Foreskin keratinocyte (primary cell): ENCODE measurements at places on chromosomes 5 and 9.

GRCh38 chr9:110810262-110810976 lies 141.8 kb downstream of the MUSK start:
- no peak for DNase-seq

GRCh38 chr5:150436141-150436680 lies 13.3 kb downstream of the RPS14 start:
- DNase-seq, result peak; percentile 71

GRCh38 chr9:27212191-27212590 lies 84.8 kb downstream of the EQTN start:
- peak; percentile 84 for DNase-seq

- no peak for DNase-seq
These were observed 75.7 kb upstream of the SMIM23 start for GRCh38 chr5:171709930-171710329.

DNA sequence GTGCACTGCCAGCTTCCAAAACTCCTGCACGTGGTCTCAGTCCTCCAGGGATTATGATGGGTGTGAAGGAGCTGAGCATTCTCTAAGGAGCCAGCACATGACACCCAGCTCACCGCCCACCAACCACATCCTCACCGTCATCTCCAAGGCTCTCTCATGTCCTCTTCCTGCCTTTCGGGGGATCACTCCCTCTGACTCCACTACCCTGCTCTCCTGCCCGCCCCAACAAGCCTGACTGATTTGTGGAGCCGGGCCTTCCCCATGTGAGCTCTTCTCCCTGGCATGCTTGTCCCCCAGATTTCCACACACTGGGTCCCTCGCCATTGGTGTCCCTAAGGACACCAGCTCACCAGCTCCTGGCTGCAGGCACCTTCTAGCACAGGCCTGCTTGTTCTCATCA lies 1.9 kb downstream of the ABO start:
- no peak for DNase-seq

- no peak for DNase-seq
These were observed 33.9 kb upstream of the SH3PXD2B start for GRCh38 chr5:172488221-172488620.

- DNase-seq, result peak; percentile 45
These were observed 94.6 kb downstream of the KDM4C start for GRCh38 chr9:6852243-6852963.

DNA sequence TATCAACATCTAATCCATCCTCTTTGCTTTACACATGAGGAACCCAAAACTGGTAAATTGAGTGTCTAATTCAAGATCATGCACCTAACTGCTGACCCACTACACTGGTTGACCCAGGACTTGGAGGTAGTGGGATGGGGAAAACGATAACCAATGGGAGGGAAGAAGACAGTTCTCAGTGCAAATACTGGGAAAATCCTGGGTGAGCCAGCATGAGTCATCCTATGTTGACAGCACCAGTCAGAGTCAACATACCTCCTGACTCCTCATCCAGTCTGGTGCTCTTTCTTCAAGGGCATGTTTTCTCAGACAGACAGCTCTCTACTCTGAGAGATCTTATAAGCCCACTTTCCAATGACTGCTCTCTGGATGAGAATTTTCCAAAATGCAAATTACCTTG lies 232.8 kb upstream of the PTGER4 start:
- DNase-seq, result peak; percentile 91

GRCh38 chr5:140145818-140146522 lies 20.2 kb downstream of the IGIP start:
- peak; percentile 48 for DNase-seq

- no peak for DNase-seq
These were observed 114.6 kb downstream of the C5orf15 start for GRCh38 chr5:133853646-133854365.

- no peak for DNase-seq
These were observed 67.7 kb downstream of the TENT4A start for GRCh38 chr5:6780802-6781391.

GRCh38 chr9:134652291-134653225 lies 11.0 kb downstream of the COL5A1 start:
- no peak for DNase-seq

DNA sequence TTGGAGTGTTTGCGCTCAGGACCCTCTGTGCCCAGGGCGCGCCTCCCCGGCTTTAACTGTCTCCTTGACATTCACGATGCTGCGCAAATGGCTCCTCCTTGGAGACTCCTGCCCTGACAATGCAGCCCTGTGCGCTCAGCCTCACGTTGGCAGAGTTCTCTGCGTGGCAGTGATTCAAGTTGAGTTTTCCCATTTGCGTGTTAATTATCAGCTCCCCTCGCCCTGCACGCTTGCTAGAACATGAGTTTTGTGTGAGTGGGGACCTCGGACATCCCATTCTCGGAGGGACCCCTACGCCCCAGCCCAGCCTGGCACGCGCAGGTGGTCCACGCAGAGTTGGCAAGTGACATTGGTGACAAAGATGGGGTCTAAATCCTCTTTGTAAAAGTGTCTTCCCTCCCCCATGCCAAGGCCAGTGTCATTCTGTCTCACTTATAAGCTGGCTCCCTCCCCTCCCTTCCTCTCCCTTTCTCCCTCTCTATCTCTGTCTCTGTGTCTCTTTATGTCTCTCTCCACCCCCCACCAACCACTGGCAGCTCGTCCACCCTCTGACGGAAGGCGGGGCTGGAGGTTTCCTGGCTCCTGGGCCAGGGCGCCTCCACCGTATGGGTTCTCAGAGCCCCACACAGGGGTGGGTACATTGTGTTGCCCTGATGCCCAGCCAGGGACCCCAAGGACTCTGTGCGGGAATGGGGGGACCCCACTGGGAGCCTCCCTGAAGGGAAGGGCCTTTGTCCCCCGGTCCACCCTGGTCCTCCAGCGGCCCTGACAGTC lies 169.3 kb downstream of the OLFM1 start:
- DNase-seq, result no peak

DNA sequence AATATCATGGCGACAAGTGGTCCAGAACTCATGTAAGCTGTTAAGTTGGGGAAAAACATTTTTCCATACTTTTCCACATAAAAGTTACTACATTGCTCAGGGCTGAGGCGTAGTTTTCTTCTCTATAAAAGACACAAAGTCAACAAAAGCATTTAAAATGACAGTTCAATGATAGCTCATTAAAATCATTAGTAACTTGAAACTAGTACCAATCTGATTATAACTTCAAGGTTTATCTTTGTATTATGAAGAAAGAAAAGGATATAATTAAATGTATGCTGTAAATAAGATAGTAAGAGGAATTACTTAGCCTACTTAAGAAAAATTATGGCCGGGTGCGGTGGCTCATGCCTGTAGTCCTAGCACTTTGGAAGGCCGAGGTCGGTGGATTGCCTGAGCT lies 9.9 kb downstream of the NME5 start:
- no peak for DNase-seq

DNA sequence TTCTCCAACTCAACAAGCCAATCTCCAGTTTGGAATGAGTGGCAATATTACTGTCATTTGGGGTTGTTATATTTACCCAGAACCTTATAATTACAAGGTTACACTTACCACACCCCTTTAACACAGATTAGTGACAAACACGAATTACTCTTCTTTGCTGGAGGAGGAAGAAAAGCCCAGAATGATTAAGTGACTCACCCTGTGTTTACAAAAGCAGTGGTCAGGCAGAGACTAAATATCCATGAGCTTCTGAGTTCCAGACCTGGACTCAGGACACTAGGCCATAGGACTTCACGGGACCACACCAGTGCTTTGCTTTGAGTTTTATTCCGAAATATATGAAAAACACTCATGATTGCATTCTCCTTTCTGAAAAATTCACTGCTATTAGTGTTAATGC lies 370.8 kb downstream of the TLE1 start:
- peak; percentile 30 for DNase-seq

GRCh38 chr5:37975531-37975930 lies 135.7 kb upstream of the GDNF start:
- no peak for DNase-seq
